ENCODE measurements at places on chromosomes 4 and X.
A peak's percentile ranks its signal among the peaks of the same experiment; 100 is the strongest.

GRCh38 chr4:138209094-138209493, 33.1 kb downstream of the SLC7A11 start:
- no peak for DNase-seq

GRCh38 chr4:19752599-19752998, 499.1 kb upstream of the SLIT2 start:
- DNase-seq, result no peak

DNA sequence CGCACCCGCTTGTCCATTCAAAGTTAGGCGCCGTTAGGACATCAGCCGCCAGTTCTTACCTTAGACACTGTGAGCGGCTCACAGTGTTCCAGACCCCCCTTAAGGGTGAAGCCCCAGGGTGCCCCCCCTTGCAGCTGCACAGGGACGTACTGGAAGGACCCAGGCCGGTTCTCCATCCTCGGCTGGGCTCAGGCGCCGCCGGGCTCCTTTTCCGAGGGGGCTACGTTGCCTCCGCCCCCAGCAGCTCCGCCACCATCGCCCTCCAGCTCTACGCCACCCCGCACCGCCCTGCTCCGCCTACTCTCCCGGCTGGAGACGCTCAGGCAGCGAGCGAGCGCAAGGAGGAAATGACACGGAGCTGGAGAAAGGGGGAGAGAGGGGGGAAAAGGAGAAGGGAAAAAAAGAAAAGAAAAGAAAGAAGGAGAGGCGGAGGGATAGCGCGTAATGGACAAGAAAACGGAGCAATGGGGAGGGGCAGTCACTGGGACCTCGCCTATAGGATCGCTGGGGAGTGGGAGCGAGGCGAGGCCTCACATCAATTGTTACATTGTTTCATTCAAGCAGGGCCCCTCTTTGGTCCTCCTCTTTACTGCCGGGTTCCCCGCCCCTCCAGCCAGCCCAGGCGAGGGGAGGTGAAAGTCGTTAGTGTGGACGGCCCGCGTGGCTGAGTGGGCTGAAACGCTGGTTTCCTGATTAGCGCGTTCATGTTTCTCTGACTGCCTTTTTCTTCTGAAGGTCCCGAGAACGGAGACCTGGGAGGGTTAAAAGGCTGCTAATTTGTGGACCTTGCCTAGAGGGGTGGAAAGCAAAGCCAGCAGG, at the start of gene SHROOM4:
Gene SHROOM4, minus strand, starts transcription at position 352 of the 819 bp plus-strand sequence. Its CDS starts 176 bp downstream, at position 176.
- no peak for DNase-seq

GRCh38 chrX:41384051-41384705, 50.2 kb downstream of the DDX3X start:
- DNase-seq, result no peak

DNA sequence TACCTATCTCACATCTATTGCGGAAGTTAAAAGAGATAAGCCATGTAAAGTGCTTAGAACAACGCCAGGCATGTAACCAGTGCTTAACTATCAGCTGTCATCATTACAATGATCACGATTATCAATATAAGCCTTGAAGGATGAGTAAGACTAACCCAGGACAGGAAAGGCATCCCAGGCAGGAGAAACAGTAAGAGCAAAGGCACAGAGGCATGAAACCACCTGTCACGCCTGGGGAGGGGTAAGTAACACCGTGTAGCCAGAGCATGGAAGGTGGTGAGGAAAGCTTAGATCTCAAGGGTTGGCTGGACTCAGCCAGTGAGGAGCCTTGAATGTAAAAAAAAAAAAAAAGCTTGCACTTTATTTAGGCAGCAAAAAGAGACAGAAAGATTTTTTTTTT, 71.7 kb upstream of the NOCT start:
- DNase-seq, result no peak

- no peak for DNase-seq
These were observed 38.6 kb downstream of the NPY5R start for GRCh38 chr4:163382178-163382869.

DNA sequence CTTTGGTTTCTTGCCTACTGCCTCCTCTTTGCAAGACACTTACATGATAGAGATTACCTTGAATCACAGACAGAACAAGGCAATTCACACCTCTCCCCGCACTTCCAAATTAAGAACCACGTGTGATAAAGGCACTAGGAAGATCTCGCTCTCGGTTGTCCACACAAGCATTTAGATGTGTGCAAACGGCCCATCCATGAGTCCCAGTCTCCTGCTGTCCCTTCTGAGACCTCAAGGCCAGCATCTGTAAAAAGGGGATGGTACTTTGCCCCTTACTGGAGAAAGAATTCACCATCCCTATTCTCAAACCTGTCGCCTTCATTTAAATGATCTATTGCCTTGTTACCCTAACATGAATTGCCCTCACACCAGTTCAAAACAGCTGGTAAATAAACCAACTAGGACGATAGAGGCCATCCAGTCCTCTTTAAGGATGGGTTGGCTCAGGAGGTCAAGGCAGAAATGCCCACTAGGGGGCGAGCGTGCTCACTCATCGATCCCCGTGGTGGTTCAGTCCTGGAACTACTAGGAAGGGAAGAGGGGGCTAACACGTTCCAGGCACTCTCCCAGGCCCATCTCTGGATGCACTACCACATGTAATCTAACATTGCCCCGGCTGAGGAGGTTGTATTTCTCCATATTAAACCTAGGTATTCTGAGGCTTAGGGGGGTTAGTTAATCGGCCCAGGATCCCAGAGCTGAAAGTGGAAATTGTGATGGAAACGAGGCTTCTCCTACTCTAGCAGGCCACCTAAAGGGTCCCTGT, 95.8 kb downstream of the DHX15 start:
- peak; percentile 21 for DNase-seq

- no peak for DNase-seq
These were observed 31.8 kb downstream of the USP53 start for GRCh38 chr4:119244344-119244743.

DNA sequence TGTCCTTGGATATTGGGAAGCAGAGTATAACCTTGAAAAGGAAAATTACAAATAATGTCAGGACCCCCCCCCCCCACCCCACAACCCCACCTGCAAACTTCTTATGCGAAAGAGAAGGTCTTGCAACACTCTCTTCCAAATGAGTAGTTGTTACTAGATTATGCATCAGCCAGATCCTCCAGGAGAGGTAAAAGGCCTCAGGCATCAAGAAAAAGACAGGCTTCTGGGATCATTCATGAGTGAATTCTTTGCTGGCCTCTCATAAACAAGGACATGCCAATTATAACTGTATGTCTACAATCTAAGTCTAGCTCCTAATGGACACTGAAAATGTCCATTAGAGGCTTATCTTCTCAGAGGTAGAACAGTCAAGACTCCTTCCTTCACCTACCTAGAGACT, 1443.3 kb downstream of the RAPGEF2 start:
- DNase-seq, result no peak

DNA sequence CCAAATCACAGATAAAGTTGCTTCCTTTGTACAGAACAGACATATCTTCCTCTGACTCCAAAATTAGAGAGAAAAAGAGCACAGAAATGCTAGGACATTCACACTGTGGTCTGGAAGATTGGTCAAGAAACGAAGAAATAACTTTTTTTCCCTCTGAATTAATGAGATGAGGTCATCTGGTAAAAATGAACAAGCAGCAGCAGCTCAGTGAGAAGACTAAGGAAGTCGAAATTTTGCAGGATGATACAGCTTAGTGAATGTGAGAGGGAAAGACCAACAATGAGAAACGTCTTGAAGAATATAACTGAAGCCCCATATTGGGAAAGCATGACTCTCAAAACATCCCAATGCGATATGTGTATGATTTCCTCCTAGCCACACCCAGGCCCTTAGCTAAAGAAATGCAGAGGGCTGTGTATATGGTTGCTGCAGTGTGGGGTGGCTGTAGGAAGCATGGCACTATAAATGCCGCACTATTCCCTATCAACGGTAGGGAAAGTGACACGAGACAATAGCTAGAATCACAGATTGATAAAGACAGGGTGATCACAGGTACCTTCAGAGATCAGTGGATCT, 208.6 kb downstream of the VEGFC start:
- DNase-seq, result no peak
